Stomach (tissue), 19 donors: ENCODE measurements at places on chromosomes 4 and X. TPM values are rescaled to one million over a fixed set of nuclear protein-coding genes. Genes with fewer than 3 reads are reported as not detected.

The DHRSX gene
- total RNA-seq: 69.4 TPM

The FRMPD4 gene
- total RNA-seq: 2.6 TPM

The PLS3 gene
- 72.8 TPM for total RNA-seq

The STK32B gene
- 1.8 TPM for total RNA-seq

The HAND2 gene
- total RNA-seq: 234 TPM

The PABPC4L gene
- 6.6 TPM for total RNA-seq

The TRO gene
- total RNA-seq: 2.0 TPM

GRCh38 chrX:69031181-69031580 lies 134.1 kb downstream of the PJA1 start:
- no peaks in the 10 kb centered on the region for H3K36me3 ChIP-seq
- H3K27me3 ChIP-seq: no peaks in the 10 kb centered on the region
- H3K4me3 ChIP-seq: no peak overlapping the region
- peak; percentile 20 for DNase-seq
- H3K27ac ChIP-seq: peak overlapping the region; percentile 61

DNA sequence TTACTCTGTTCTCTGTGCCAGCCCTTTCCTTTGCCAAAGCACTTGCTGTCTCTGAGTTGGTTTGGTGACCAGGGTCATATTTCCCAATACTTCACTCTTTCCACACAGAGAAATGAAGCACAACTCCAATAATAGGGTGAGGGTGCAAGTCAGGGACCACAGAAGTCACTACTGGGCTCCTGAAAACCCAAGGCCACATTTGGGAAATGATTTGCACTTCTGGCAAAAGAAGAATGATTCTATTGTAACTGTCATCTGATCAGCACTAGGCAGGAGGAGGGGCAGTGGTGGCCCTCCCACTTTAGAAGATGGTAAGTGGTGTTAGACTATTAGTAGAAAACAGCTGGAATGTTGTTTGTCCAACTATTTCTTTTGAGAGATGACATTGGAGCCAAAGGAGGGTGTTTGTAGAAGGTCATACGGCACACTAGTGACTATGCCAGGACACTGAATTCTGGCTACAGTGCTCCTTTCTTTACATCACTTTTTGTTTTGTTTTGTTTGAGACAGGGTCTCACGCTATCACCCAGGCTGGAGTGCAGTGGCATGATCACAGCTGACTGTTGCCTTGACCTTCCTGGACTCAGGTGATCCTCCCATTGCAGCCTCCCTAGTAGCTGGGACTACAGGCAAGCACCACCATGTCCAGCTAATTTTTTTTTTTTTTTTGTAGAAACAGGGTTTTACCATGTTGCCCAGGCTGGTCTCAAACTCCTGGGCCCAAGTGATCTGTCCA lies 10.8 kb upstream of the HADH start:
- DNase-seq: no peak
- H3K4me3 ChIP-seq: no peak overlapping the region
- no peaks in the 10 kb centered on the region for H3K36me3 ChIP-seq
- no peaks in the 10 kb centered on the region for H3K27me3 ChIP-seq

DNA sequence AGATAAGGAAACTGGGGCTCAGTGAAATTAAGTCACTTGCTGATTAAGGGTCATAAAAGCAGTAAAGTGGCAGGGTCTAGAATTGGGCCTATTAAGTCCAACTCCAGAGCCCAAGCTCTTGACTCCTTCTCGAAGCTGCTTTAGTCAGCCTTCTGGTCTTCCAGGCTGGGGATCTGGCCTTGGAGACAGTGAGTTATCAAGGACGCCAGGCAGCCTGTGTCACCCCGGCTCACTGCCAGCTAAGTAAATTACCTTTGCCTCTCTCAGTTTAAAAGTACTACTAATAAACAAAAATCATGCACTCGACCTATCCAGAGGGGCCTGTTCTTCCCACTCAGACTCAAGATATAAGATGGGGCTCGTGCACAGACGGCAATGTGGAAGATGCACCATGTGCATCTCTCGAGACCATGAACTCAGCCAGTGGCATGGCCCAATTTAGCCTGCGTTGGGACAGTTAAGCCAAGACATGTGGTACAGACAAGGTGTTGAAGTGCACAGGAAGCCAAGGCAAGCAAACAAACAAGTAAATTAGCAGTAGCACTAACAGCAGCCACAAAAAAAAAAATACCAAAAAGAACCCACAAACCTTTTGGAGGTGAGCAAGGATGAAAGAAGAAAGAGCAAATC lies 62.0 kb upstream of the MAP3K15 start:
- H3K4me1 ChIP-seq: no peaks in the 10 kb centered on the region
- no peak for DNase-seq
- no peak overlapping the region for H3K27ac ChIP-seq
- H3K36me3 ChIP-seq: no peaks in the 10 kb centered on the region
- no peaks in the 10 kb centered on the region for H3K27me3 ChIP-seq

DNA sequence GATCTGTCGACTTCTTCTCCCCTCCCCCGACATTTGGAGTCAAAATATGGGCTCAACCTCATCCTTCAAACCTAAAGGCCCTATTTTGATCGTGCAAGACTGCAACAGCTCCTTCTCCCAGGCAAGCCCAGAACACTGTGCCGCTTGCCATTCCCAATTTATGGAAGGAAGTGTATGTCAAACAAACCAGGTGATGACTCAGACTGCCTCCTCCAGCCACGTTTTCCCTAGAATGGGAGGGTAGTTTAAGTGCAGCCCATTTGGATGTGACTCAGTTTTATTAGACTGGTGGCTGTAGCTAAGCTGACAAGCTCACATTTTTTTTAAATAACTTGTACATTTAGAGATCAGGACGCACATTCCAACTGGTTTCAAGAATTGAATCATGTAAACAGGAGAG lies 570.4 kb upstream of the DIPK2B start:
- H3K4me3 ChIP-seq: peak overlapping the region; percentile 37
- peak; percentile 39 for DNase-seq
- no peaks in the 10 kb centered on the region for H3K36me3 ChIP-seq
- peaks cover 20% of the 10 kb centered on the region for H3K4me1 ChIP-seq
- no peaks in the 10 kb centered on the region for H3K27me3 ChIP-seq
- H3K27ac ChIP-seq: peak overlapping the region; percentile 85

GRCh38 chr4:170089274-170089667 lies 485 bp downstream of the AADAT start:
- peak overlapping the region; percentile 75 for H3K27ac ChIP-seq
- peaks cover 21% of the 10 kb centered on the region for H3K36me3 ChIP-seq
- no peaks in the 10 kb centered on the region for H3K27me3 ChIP-seq
- H3K4me1 ChIP-seq: peaks cover 27% of the 10 kb centered on the region
- peak; percentile 68 for DNase-seq

GRCh38 chrX:2875798-2876399 lies 47.2 kb downstream of the GYG2 start:
- peak; percentile 23 for DNase-seq
- H3K4me3 ChIP-seq: no peak overlapping the region
- no peaks in the 10 kb centered on the region for H3K4me1 ChIP-seq
- H3K27ac ChIP-seq: no peak overlapping the region
- H3K27me3 ChIP-seq: no peaks in the 10 kb centered on the region

GRCh38 chr4:42399393-42399792 lies 2.1 kb downstream of the SHISA3 start:
- H3K27ac ChIP-seq: no peak overlapping the region
- H3K4me1 ChIP-seq: peaks cover 29% of the 10 kb centered on the region
- H3K36me3 ChIP-seq: no peaks in the 10 kb centered on the region
- peaks cover 44% of the 10 kb centered on the region for H3K27me3 ChIP-seq

DNA sequence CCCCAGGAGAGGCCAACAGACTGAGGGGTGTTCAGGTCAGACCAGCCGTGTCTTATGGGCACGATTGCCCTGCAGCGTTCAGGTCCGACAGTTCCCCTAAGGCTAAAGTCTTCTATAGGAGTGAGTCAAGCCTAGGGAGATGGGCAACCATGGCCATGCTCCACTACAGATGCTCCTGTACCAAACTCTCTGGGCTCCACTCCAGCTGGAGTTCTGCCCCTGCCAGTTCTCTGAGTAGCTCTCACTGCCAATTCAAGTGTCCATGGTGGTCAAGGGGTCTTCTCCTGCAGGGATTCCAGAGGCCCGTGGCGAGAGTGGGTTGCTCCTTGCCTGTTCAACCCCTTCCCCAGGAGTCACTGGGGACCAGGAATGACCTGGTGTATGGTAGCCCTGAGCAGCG lies 38.2 kb downstream of the BEX3 start:
- no peaks in the 10 kb centered on the region for H3K27me3 ChIP-seq
- no peaks in the 10 kb centered on the region for H3K36me3 ChIP-seq
- H3K4me3 ChIP-seq: no peak overlapping the region
- no peak for DNase-seq
- no peak overlapping the region for H3K27ac ChIP-seq

DNA sequence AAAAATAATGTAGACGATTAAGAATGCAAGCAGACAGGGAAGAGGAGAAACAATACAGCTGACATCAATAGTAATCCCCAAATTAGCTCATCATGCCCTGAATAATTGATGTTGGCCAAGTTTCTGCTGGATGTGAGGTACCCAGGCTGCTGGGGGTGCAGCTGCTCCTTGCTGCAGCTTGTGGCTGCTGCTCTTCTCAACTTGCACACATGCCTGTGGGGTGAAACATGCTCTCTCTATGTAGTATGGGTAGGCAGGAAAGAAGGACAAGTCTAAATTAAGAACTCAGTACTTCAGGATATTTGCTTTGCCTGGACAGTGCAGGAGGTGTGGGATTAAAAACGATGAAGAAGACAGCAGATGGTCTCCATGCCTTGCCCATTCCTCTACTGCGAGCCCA lies 16.7 kb downstream of the EDA2R start:
- H3K4me3 ChIP-seq: no peak overlapping the region
- H3K27ac ChIP-seq: no peak overlapping the region
- no peak for DNase-seq
- H3K27me3 ChIP-seq: no peaks in the 10 kb centered on the region
- no peaks in the 10 kb centered on the region for H3K4me1 ChIP-seq

- no peaks in the 10 kb centered on the region for H3K36me3 ChIP-seq
- no peaks in the 10 kb centered on the region for H3K27me3 ChIP-seq
- no peaks in the 10 kb centered on the region for H3K4me1 ChIP-seq
- peak; percentile 14 for DNase-seq
Measured at GRCh38 chr4:126182336-126182735, 867.6 kb downstream of the FAT4 start.

DNA sequence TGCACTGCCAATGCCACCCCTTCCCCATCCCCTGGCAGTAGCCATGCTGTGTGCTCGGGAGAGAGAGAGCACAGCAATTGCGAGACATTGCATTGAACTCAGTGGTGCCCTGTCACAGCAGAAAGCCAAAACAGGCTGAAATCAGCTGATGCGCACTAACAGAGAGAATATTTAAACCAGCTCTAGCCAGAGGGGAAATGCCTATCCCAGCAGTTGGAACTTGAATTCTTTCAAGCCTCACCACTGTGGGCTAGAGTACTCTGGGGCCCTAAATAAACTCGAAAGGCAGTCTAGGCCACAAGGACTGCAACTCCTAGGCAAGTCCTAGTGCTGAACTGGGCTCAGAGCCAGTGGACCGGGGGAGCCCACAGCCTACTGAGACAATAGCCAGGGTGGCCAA lies 17.7 kb upstream of the RP2 start:
- no peaks in the 10 kb centered on the region for H3K4me1 ChIP-seq
- no peaks in the 10 kb centered on the region for H3K36me3 ChIP-seq
- DNase-seq: no peak

DNA sequence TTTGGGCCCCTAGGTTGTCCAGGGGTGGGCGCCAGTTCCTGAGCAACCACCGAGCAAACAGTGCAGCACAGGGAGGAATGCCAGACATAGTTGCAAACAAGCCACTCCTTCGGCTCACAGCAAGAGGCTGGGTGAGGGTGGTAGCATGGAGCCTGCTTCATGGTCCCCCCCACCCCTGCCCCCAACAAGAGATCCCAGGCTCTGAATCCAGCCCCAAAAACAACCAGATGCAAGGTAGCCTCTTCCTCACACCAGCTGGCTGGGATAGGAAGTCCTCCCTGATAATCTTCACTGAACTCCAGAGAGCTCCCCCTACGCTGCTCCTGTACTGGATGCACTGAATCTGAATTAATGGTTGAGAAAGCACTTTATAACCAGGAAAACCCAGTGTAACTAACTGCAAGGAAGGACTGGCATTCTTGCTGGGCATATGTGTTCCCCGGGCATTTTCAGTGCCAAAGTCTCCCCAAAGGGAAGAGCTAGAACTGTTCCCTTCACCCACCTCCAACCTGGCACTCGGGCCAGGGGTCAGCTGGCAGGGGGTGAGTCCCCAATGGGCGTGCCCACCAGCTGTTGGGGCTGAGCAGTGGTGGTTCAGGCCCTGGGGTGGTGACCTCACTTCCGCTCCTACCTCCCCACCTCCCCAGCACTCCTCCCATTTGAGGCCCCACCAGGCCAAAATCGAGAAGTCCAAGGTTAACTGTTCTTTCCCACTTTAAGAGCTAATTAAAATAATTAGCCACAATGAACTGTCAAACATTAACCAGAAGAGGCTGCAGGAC lies 1.5 kb downstream of the ELF4 start:
- peak overlapping the region; percentile 96 for H3K27ac ChIP-seq
- DNase-seq: peak; percentile 79
- H3K4me3 ChIP-seq: peak overlapping the region; percentile 59
- peaks cover 26% of the 10 kb centered on the region for H3K4me1 ChIP-seq
- no peaks in the 10 kb centered on the region for H3K27me3 ChIP-seq
- H3K36me3 ChIP-seq: no peaks in the 10 kb centered on the region

GRCh38 chrX:105116486-105116885 lies 104.0 kb downstream of the TEX13A start:
- H3K4me3 ChIP-seq: no peak overlapping the region
- H3K36me3 ChIP-seq: no peaks in the 10 kb centered on the region
- DNase-seq: no peak
- H3K4me1 ChIP-seq: no peaks in the 10 kb centered on the region
- H3K27me3 ChIP-seq: no peaks in the 10 kb centered on the region
- H3K27ac ChIP-seq: no peak overlapping the region

- H3K36me3 ChIP-seq: no peaks in the 10 kb centered on the region
- no peak overlapping the region for H3K4me3 ChIP-seq
- H3K27me3 ChIP-seq: no peaks in the 10 kb centered on the region
Measured at GRCh38 chr4:41192136-41192535, 22.2 kb downstream of the APBB2 start.

DNA sequence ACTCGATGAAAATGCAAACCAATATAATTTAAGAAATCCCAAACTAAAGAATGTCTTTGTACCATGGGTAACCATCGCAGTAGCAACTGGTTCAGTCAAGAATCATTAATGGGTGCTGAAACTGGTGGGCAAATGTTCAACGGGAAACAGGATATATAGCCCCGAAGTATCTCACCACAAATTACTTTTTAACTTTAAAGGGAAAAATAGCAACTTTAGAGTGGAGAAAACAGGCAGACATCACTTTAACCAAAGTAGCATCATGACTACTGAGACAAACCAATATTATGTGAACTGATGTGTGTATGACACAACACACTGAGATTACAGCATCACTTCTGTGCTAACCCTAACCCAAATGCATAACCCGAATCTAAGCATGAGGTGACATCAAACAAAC lies 33.8 kb upstream of the SLAIN2 start:
- H3K27ac ChIP-seq: no peak overlapping the region
- DNase-seq: no peak
- H3K4me1 ChIP-seq: no peaks in the 10 kb centered on the region
- H3K4me3 ChIP-seq: no peak overlapping the region
- no peaks in the 10 kb centered on the region for H3K36me3 ChIP-seq

- H3K4me1 ChIP-seq: no peaks in the 10 kb centered on the region
- no peak overlapping the region for H3K4me3 ChIP-seq
- DNase-seq: no peak
- H3K27ac ChIP-seq: no peak overlapping the region
- no peaks in the 10 kb centered on the region for H3K27me3 ChIP-seq
Measured at GRCh38 chrX:76155786-76156185, 17.1 kb upstream of the PBDC1 start.

GRCh38 chr4:143282211-143282707 lies 54.4 kb upstream of the GAB1 start:
- H3K36me3 ChIP-seq: no peaks in the 10 kb centered on the region
- no peaks in the 10 kb centered on the region for H3K27me3 ChIP-seq
- DNase-seq: no peak
- no peak overlapping the region for H3K27ac ChIP-seq
